ENCODE measurements at places on chromosomes 2 and 18.

DNA sequence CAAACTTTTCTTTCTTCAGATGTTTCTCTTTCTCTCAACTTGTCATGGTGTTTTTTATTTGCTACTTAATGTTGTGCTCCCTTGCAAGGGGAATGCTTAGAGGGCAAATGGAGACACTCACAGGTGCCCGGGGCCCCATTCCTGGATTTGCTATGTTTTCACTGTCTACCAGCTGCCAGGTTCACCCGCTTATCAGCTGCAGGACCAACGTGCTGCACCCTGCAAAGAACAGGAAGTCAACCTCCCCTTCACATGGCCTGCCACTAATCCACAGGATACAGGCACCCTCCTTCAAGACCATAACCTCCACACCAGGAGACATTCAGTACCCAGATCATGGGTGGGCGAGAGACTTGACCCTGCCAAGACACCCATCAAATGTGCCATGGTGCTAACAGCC lies 237.6 kb upstream of the STON1 start:
- H3K4me3 ChIP-seq = no peak overlapping the region
- no peak overlapping the region for H3K27ac ChIP-seq
- no peak for DNase-seq
- peaks cover 4% of the 10 kb centered on the region for H3K4me1 ChIP-seq

GRCh38 chr18:76554547-76555222 lies 59.6 kb upstream of the ZNF516 start:
- H3K4me1 ChIP-seq = no peaks in the 10 kb centered on the region
- H3K27ac ChIP-seq = no peak overlapping the region
- DNase-seq = no peak

GRCh38 chr2:128413718-128414341 lies 95.2 kb upstream of the HS6ST1 start:
- H3K27ac ChIP-seq = no peak overlapping the region
- H3K4me3 ChIP-seq = no peak overlapping the region
- H3K27me3 ChIP-seq = no peaks in the 10 kb centered on the region
- no peak for DNase-seq
- H3K4me1 ChIP-seq = no peaks in the 10 kb centered on the region
- H3K36me3 ChIP-seq = no peaks in the 10 kb centered on the region

DNA sequence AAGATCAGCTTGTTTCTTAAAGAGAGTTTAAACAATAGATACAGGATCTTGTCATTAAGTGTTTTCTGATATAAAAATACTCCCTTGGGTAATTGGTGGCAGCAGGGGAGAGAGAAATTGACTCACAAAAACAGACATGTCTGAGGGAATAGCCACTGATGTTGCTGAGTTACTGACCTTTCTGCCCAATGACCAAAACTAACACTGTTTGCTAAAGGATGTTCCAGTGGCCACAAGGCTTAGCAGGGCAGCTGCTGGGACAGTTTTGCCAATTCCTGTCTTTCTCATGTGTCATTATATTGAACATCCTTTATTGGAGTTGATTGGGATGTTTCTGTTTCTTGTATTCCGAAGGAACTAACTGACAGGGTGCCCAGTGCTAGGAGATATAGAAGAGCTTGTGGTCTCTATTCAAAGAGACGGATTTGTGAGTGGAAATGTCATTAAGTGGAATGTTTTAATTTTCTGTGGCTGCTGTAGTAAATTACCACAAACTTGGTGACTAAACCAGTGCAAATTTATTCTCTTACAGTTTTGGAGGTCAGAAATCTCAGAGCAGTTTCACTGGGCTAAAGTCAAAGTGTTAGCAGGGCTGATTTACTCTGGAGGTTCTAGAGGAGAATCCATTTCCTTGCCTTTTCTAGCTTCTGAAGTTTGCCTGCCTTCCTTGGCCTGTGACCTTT lies 124.8 kb upstream of the RMDN2 start:
- DNase-seq = no peak
- no peaks in the 10 kb centered on the region for H3K27me3 ChIP-seq
- H3K4me1 ChIP-seq = no peaks in the 10 kb centered on the region
- H3K4me3 ChIP-seq = no peak overlapping the region
- H3K27ac ChIP-seq = no peak overlapping the region

DNA sequence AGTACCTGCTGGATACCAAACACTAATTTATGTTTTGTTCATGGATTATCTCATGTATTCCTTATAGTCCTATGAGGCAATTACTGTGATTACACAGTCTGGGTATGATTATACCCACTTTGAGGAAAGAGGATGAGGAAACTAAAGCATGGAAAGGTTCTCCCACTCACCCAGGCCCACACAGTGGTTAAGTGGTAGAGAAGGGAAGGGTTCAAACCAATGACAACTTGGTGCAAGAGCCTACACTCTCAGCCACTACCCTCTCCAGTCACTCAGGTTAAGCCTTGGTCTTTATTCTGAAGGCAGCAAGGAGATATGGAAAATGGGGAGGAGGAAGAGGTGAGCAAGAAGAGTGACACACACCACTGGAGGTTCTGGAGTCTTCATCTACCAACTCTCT lies 64.5 kb upstream of the PPP1CB start:
- H3K27me3 ChIP-seq = no peaks in the 10 kb centered on the region
- no peak overlapping the region for H3K4me3 ChIP-seq
- DNase-seq = no peak
- H3K4me1 ChIP-seq = peaks cover 12% of the 10 kb centered on the region
